ENCODE measurements at places on chromosomes 2 and 18. TPM values are rescaled to one million over a fixed set of nuclear protein-coding genes. Genes with fewer than 3 reads are reported as not detected.

- no peak for DNase-seq
Measured at GRCh38 chr18:62458346-62458745, 64.5 kb upstream of the ZCCHC2 start.

The LIMS3 gene
- total RNA-seq: not detected

GRCh38 chr2:226497146-226497909 is 302.3 kb downstream of the IRS1 start:
- DNase-seq: no peak

The EPHA4 gene
- total RNA-seq: 28.1 TPM

The PARD6G gene
- total RNA-seq: 15.9 TPM

Data from stomach (tissue), 19 donors.